ENCODE measurements at places on chromosomes 3 and 15.
A peak's percentile ranks its signal among the peaks of the same experiment; 100 is the strongest.

GRCh38 chr3:69698728-69699127, 40.5 kb upstream of the MITF start:
- no peak for DNase-seq

DNA sequence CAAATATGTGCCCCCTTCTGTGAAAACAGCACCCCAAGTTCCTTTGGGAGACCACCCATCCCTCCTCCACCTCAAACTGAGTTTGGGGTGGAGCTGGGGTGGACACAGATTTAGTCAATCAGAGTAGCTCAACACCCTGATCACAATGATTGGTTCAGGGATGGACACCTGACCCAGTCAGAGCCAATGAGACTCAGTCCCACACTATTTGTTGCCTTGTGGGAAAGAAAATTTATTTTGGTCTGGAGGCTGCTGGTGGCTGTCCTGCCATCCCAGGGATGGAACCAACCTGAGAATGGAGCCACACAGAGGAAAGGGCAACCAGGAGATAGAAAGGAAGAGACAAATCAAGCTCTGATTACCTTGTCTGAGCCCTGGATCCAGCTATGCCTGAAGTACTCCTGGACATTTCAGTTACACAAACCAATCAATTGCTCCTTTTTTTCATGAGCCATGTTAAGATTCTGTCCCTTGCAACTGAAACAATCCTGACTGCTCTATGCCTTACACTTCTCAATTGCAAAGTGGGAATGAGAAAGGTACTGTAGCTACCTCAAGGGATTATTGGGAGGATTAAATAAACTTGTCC, 10.6 kb downstream of the DNASE1L3 start:
- DNase-seq, result no peak

DNA sequence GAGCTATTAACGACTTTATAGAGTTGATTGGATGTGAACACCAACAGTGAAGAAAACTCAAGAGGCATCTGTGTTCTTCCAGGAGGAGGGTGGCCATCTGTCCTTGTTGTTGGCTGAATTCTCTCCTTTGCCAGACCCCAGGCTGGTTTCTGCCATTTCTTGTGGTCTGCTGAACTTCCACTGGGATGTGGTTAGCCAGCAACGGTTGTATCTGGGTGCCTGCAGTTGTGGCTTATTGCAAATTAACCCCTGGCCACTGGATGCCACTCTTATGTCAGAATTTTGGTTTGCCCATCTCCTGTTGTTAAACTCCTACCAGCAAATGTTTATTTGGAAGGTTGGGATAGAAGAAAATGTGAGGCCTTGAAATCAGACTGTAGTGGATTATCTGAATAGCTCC, 163.6 kb upstream of the TBC1D5 start:
- no peak for DNase-seq

DNA sequence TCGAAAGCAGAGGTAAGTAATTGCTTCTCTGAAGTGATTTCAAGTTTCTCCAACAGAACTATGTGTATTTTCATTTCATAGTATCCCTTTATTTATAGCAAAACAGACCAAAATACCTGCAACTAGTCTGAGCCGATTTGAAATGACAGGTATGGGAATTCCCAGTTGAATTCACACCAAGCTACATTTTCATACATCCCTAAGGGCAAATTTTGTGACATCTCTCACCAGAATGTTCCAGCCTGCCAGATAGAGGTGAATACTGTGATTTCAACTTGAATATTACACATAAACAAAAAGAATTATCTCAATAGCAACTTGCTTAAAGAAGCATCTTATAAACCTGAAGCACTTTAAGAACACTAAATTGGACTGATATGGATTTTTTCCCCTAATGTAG, 235.7 kb downstream of the SLC9A9 start:
- DNase-seq, result no peak

- DNase-seq, result no peak
These were observed 143.5 kb downstream of the PDE8A start for GRCh38 chr15:85125056-85125661.

DNA sequence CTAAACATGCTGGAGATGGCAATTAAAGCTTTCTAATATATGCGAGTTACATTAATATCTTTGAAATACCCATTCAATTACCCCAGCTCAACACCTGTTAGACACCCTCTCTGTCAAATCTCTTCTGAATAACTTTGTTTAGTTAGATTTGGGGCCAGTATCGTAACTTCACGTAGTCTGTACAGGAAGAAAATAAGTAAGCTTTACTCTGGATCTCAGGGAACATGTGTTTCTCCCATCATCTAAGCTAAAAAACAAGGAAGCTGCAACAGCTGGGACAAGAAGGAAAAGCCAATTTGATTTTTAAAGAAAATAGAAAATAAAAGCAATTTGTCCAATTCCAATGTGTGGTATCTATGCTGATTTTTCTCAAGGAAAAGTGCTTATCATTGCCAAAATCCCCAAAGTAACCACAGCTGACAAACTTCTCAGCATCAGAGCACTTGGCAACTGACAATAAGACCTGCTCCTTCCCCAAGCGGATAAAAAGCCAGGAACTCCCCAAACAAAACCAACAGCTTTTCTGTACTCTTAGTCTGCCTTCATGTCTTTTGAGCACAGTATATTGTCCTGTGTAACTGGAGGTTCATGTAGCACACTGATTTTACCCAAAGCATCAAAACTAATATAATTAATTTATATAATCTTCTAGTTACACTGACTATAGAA, 279.1 kb downstream of the ZBTB20 start:
- no peak for DNase-seq

DNA sequence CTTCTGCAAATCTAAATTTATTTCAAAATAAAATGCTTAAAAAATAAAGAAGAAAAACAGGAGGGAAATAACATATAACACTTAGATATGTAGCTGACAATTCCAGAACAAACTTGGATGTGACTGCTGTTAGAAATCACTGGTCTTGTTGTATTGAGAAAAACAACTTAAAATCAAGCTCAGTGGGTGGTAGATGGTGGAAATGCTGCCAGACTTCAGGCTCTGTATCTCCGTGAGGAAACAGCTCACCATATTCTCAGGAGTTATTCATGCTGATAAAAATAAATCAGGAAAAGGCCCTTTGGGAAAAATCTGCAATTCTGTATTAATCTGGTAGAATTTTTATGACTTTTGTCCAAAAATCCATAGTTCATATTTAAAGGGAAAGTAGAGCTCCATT, 477.6 kb downstream of the RAP2B start:
- no peak for DNase-seq

DNA sequence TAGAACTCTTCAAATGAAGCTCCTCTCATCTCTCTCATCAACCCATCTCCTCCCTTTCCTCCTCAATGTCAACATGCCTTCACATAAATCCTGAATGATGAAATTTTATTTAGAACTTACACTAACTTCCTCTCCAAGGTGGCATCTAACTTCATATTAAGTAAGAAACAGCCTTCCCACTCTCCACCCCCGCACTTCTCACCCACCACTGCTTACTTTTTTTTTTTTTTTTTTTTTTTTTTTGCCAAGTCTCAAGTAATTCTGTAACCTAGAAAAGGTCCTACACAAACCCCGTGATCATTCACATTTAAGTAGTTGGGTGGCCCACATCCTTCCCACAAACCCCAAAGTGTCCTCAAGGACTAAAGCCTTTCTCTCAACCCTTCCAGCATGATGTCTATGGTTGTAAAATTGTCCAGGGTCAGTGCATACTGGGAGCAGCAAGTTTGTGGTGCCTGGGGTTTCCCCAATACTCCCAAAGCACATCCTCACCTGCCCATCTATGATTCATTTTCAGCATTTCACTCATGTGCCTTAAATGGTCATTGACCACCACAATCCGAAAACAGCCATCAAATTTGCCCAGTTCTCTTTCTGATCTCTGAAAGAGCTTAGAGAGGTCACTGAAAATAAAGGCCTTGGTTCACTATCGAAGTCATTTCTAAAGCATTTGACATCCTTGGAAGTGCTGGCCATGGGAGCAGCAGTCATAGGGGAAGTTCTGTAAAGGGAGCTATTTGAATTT, 47.2 kb downstream of the CD86 start:
- DNase-seq, result peak; percentile 69

DNA sequence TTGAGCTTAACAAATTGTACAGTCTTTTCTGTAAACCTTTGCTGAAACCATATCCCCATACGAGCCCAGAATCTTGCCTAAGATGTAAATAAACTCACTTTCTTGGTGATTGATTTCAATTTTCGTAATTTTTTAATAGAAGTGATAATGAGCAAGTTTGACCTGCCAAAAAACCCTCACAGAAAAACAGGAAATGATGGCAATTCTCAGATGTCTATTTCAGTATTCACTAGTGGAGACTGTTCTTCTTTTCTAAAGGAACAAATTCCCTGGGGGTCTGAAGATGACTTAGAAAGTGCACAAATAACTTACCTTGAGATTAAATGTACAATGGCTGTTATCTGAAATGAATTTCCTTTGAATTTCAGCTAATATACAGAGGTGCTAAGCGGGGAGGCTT, 116.5 kb upstream of the CMC1 start:
- DNase-seq, result no peak

- DNase-seq, result no peak
These were observed 31.0 kb downstream of the SLC6A20 start for GRCh38 chr3:45765266-45765851.

GRCh38 chr3:107412376-107412775, 35.1 kb downstream of the CCDC54 start:
- DNase-seq, result no peak

DNA sequence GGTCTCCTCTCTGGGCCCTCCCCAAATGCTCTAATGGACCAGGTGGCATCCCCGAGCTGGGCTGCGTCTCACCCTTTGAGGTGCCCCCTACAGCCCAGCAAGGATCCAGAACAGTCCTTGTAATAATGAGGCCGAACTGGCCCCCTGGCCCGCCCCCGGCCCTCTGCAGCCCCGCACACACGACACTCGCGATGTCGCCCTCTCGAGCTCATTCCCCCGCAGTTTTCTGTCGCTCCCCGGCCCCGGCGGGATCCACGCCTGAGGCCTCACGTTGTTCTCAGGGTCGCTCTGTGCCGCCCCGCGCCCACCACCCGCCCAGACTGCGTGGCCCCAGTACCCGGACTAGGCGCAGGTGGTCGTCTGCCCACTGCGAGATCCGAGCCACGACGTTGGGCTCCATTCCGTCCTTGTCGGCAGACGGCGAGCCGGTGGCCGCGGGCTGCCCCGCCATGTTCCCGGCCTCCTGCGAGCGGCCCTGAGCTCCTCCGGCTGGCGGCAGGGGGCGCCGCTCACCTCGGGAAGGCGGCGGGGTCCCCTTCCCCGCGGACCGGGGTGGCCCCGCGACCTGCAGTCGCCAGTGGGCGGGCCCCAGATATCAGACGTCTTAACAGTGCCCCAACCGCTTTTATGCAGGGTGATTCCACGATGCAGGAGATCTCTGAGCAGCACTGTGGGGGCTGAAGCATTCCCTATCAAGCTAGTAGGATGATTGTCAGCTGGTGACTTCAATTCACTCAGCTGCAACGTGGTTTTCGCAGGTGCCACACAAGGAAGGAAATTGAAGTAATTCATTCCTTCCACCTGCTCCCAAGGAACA, at the start of gene C3orf33:
TSS of gene C3orf33 (minus strand) at position 477 of the 817 bp plus-strand sequence. CDS start at position 451, 26 bp downstream.
- DNase-seq, result peak; percentile 83

Data from activated CD4-positive, alpha-beta memory T cell treated with anti-CD3 and anti-CD28 coated beads for 36 hours (primary cell).